DMS79 (cell line): ENCODE measurements at places on chromosomes 16 and 17.

- no peak for DNase-seq
Observed at GRCh38 chr17:72614871-72615626, 477.4 kb downstream of the SLC39A11 start.

GRCh38 chr17:4236456-4236855, 27.3 kb downstream of the ANKFY1 start:
- no peak for DNase-seq

DNA sequence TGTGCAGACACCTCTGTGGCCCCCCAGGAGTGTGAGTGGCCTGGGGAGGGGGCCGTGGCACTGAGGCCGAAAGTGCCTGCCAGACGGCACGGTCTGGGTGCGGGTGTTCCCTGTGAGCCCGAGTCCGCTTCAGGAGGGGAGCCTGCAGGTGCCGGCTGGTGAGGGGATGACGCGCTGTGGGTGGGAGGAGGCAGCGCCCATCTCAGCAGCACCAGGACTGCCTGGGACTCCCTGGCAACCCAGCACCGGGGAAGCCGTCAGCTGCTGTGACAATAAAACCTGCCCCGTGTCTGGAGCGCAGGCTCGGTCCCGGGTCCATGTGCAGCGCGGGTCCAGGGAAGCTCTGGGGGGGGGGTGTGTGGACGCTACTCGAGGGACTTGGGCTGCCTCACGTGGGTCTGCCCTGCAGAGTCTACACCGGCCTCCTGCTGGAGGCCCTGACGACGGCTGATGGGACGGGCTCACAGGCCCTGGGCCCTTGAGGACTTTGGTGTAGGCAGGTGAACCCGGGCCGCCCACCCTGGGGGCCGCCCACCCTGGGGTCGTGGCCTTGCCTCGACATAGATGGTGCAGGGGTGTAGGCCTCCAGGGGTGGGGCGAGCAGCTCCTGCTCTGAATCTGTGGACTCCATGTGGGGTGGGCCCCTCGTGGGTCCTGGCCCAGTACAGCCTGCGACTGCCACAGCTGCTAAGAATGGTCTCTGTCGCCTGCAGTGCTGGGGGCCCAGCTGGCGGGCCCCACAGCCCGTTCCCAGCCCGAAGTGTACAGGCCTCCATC, 5.9 kb upstream of the RAB40C start:
- no peak for DNase-seq

- no peak for DNase-seq
Observed at GRCh38 chr17:47707056-47707804, 13.3 kb downstream of the TBKBP1 start.

- DNase-seq: no peak
Observed at GRCh38 chr17:27800522-27800921, at the start of gene NOS2. TSS of gene NOS2 (minus strand) at chr17:27800529. CDS start at chr17:27798809, 1,720 bp downstream.

- DNase-seq: peak; percentile 53
Observed at GRCh38 chr17:39730095-39730921, at the start of gene MIEN1. TSS of gene MIEN1 (minus strand) at chr17:39730532. CDS start at chr17:39730495, 37 bp downstream.

GRCh38 chr17:74943808-74944522, 8.3 kb downstream of the OTOP3 start:
- no peak for DNase-seq

- DNase-seq: no peak
Observed at GRCh38 chr17:263271-263670, 81.8 kb upstream of the DOC2B start.

DNA sequence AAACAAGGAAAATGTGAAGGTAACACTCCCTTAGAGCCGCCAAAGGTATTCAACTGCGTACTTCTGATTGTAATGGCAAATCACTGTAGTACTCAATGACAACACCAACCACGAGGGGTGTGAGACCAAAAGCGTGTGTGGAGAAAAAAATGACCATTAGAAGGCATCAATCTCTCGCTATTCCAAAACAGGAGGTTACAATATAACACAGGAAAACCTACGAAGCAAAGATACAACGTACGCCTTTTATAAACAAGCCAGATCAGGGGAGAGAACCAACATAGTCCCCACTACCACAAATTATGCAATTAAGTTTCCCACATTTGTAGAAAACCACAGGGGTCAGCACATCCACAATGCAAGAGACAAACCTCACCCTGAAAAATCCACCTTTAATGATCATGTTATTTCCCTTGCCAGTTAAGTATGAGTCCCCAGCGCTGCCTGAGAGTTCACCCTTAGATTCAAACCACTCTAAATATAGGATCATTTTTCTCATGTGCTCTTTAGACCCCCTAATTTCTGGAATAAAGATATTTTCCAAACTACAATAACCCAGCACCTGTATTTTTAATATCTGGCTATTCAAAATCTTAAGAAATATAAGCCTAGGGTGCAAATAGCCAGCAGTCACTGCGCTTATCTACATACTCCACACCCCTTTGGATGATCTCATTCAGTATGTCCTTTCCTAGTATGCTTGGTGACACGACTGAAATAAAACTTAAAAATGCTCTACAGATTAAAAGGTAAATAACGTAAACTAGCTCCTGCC, 12.4 kb downstream of the TEX14 start:
- no peak for DNase-seq

GRCh38 chr16:11484691-11485258, 101.9 kb downstream of the LITAF start:
- DNase-seq: no peak

GRCh38 chr17:39777534-39778365, 40.0 kb downstream of the GRB7 start:
- no peak for DNase-seq

DNA sequence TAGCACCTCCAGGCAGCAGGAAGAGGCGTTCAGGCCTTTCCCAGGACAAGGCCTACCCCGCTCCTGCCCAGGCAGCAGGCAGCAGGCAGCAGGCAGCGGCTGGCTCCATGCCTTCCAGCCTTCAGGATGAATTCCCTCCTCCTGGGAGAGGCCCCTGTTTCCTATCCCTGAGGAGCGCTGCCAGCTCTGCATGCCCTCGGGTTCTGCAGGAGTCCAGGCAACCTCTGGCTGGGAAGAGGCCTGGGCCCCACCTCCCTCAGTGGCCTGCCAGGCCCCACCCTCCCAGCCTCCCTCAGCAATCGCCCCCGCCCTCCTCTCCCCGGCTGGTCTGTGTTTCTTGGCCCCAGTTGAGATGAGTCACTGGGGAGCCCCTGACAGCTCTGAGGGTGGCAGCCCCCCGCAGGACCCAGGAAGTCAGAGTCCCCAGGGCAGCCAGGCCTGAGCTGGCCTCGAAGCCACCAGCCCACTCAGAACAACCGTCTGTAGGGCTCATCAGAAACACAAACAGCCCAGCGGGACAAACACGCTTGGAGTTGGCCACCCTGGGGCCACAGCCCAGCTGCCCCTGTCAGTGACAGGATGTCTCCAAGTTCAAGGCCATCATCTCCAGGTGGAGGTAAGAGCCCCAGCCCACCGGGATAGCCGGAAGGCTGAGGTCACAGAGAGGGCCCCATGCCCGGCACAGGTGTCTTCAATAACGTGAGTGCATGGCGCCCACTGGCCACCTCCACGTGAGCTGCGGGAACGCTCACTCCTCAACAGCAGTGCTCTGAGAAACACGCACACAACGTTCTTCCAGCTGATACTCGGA, 39.5 kb upstream of the CIBAR2 start:
- no peak for DNase-seq

DNA sequence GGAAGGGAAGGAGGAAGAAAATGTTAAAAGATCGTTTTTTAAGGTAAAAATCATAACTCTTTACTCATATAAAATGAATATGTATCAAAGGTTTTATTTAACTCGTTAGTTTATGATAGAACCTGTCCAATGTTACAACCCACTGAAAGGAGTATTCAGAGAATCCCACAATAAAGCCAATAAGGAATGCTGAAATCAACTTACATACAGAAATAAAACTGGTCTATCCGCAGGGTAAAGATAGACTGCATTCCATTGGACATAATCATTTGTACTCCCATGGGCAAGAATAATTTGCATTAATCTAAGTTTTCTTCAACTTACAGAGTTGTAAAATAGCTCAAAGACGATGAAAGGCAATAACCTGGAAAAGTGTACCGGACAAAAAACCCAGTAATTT, 17.9 kb upstream of the BEAN1 start:
- no peak for DNase-seq

DNA sequence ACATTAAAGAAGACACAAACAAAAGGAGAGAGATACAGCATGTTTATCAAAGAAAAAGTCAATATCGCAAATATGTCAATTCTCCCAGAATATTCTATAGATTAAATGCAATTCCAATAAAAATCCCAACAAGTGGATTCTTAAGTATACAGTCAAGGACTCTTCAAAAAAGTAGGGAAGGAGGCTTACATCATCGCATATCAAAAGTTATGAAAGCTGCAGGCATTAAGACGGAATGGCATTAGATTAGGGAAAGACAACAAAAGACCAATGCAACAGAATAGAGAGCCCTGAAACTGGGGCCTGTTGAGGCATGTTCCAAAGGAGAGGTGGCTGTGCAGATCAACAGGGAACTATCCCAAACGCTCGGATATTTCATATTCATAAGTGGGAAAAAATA, 76.0 kb downstream of the MARCHF10 start:
- DNase-seq: no peak

GRCh38 chr16:10514369-10515055, 65.9 kb downstream of the EMP2 start:
- no peak for DNase-seq

DNA sequence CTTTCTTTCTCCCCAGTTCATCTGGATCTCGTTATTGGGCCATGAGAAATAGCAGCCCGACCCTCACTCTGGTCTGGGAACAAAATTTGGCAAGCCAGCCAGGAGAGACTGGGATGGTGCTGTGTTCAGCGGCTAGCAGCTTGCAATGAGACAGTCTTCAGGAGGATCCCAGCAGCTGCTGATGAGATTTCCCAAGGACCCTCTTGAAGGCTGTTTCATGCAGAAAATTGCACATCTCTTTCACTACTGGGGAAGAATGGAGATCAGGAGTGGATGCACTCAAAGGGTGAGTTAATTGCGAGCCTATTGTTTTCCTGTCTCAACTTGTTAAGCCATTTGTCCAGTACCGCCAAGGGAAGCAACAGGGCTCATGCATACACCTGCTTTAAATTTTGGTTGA, 5.5 kb upstream of the COIL start:
- DNase-seq: peak; percentile 90

- DNase-seq: peak; percentile 97
Observed at GRCh38 chr17:33847900-33848299, 407.2 kb upstream of the CCL2 start.
